Karpas-422 (cell line): ENCODE measurements at places on chromosomes 2 and 18. TPM values are rescaled to one million over a fixed set of nuclear protein-coding genes. Genes with fewer than 3 reads are reported as not detected.

TMEM178A gene
- not detected in 2 replicates for total RNA-seq

ATP6V1B1 gene
- total RNA-seq = not detected in 2 replicates

IGFBP5 gene
- not detected in 2 replicates for total RNA-seq

MYOM1 gene
- total RNA-seq = 0.04 TPM in 1 of 2 replicates, not detected in the other

C2orf66 gene
- total RNA-seq = not detected in 2 replicates

SAG gene
- total RNA-seq = not detected in 2 replicates

HRH4 gene
- total RNA-seq = 0.15 TPM in 1 of 2 replicates, not detected in the other

COL4A4 gene
- 0.41 and 0.72 TPM in 2 replicates for total RNA-seq

PAX8 gene
- 0.90 and 1.5 TPM in 2 replicates for total RNA-seq

G6PC2 gene
- total RNA-seq = not detected in 2 replicates

IL36B gene
- not detected in 2 replicates for total RNA-seq

PIEZO2 gene
- not detected in 2 replicates for total RNA-seq

TGIF1 gene
- 82.6 and 110 TPM in 2 replicates for total RNA-seq

RUFY4 gene
- 0.11 TPM in 1 of 2 replicates, not detected in the other for total RNA-seq

FOXD4L1 gene
- 0.60 and 0.72 TPM in 2 replicates for total RNA-seq

C1GALT1C1L gene
- total RNA-seq = not detected in 2 replicates

DSG3 gene
- total RNA-seq = not detected in 2 replicates

GAREM2 gene
- total RNA-seq = not detected in 2 replicates

VWA3B gene
- not detected in 2 replicates for total RNA-seq

SERPINB12 gene
- not detected in 2 replicates for total RNA-seq

ATP6V1C2 gene
- total RNA-seq = not detected in 2 replicates

NIFK gene
- total RNA-seq = 65.2 and 88.2 TPM in 2 replicates

IL1RN gene
- total RNA-seq = not detected in 2 replicates
